ENCODE measurements at places on chromosomes 4 and X.

- DNase-seq = no peak
Observed at GRCh38 chr4:111492496-111492895, 652.8 kb upstream of the FAM241A start.

GRCh38 chr4:1137850-1138249 is 24.5 kb upstream of the RNF212 start:
- no peak for DNase-seq

- DNase-seq = no peak
Observed at GRCh38 chr4:41640906-41641305, 102.9 kb downstream of the LIMCH1 start.

GRCh38 chrX:111047575-111047974 is 48.4 kb upstream of the PAK3 start:
- no peak for DNase-seq

DNA sequence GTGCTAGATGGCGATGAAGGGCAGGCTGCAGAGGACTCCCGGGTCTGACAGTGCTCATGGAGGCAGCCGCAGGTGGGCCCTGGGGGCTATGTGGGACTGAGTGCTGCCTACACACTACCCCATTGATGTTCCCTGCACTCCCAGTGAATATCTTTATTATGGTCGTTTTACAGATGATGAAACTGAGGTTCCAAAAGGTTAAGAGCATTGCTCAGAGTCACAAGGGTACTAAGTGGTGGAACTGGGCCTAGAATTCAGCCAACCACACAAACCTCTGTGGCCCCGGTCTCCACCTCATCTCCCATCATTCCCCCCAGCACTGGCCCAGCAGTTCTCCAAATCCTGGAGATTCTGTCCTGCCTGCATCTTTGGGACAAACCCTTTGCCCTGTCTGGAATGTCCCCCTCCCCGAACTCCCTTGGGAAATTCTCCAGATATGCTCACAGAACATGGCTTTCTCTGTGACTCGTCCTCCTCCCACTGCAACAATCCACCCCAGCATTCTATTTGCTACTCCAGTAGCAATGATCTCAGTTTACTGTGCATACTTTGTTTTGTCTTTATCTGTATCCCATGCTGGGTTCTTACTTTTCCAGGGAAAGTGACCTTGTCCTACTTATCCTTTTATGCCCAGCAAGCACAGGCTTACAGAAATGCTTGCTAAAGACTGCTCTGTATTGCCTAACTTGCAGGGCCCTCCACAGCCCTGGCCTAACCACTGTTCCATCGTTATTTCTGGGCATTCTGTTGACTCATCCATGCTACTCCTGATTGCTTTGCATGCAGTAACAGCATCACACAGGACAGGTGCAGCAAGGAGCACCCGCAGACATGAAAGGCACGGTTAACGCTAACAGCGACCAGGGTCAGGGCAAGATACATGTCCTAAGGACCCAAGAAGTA is 14.0 kb downstream of the PNMA6F start:
- DNase-seq = no peak

DNA sequence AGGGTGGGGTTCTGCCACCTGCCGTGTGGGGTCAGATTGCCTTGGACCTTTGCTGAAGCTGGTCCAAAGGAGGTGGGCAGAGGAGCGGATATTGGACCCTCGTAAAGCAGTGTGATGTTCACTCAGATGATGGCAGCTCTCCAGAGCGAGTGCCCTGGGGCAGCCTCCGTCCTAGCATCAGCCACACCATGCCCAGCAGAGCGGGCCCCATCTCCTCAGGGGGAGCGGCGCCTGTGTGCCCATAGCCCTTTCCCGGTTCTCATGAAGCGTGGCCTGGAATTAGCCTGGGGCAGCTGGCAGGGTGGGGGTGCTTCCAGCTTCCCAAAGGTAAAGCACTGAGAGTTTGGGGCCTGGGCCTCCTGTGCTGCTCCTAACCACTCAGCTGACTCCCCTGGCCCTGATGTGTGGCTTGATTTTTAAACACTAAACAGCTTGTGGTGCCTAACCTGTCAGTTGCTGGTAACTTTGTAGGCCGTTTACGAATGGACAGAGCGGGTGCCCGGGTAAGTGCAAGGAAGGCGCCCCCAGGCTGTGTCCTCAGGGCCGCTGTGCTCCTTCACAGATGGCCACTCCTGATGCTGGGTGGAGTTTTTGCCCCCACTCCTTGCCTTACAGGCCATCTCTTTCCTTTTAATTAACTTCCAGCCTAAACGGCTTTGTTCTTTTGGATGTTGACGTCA is 36.0 kb downstream of the NOP14 start:
- DNase-seq = no peak

DNA sequence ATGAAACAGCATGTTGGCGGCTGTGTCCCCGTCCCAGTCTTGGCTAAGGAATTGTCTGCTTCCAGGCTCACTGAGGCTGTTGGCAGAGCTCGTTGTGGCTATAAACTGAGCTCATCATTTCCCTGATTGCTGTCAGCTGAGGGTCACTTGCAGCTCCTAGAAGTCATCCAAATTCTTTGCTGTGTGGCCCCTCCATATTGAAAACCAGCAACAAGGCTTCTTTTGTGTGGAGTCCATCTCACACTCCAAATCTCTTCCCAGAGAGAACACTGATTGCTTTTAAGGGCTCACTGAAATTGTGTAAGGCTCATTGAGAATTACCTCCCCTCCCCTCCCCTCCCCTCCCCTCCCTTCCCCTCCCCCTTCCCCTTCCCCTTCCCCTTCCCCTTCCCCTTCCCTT is 23.3 kb downstream of the TBC1D14 start:
- no peak for DNase-seq

GRCh38 chr4:176825586-176825985 is 32.9 kb upstream of the VEGFC start:
- no peak for DNase-seq

- DNase-seq = peak; percentile 27
Observed at GRCh38 chr4:152536545-152537182, 772 bp upstream of the FBXW7 start.

- DNase-seq = peak; percentile 12
Observed at GRCh38 chr4:148164557-148164956, 277.7 kb downstream of the NR3C2 start.

DNA sequence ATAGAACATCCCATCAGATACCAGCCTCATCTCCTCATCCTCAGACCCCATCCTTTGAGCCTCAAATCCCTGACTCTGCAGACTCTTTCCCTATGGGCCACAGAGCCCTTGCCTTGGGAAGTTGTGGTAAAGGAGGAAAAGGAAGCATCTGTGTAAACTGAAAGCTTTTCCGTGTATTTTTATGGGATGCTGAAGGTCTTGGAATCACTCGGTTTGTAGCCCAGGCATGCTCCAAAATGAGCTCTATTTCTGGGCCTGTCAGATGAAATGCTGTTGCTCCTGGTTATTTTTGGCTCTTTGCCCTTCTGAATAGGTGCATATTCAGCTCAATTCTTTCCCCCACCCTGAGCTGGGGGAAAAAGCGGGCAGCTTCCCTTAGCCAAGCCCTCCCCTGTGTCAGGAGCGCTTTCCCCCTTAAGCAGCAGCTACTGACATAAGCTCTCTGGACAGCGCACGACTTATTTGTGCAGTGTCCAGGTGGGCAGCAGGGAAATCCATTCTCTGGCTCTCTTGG is 5.0 kb upstream of the SEL1L3 start:
- DNase-seq = no peak

GRCh38 chr4:102761296-102761701 is 531 bp upstream of the MANBA start:
- DNase-seq = no peak

- no peak for DNase-seq
Observed at GRCh38 chr4:53638919-53639318, 47.6 kb upstream of the LNX1 start.

GRCh38 chrX:150730719-150731118 is 37.5 kb downstream of the MTMR1 start:
- DNase-seq = no peak

GRCh38 chrX:121655276-121655675 is 607.9 kb downstream of the GLUD2 start:
- no peak for DNase-seq

- no peak for DNase-seq
Observed at GRCh38 chrX:65866146-65866545, 173.7 kb downstream of the VSIG4 start.

- DNase-seq = no peak
Observed at GRCh38 chrX:44596277-44596676, 53.6 kb upstream of the FUNDC1 start.

DNA sequence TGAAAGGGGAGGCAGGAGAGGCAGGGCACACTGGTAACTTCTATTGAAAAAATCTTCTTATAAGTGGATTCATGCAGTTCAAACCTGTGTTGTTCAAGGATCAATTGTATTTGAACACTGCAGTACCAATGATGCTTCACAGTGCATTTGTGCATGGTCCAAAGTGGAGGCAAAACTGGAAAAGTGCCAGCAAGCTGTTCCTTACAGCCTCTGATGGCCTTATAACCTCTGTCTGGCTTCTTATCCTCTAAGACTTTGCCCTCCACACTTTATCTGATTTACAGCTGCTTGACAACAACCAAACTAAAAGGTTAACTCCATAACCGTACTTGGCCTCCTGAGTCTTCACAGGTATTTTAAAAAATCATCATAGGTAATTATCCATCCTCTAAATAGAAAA is 40.4 kb downstream of the MAGEB17 start:
- no peak for DNase-seq

DNA sequence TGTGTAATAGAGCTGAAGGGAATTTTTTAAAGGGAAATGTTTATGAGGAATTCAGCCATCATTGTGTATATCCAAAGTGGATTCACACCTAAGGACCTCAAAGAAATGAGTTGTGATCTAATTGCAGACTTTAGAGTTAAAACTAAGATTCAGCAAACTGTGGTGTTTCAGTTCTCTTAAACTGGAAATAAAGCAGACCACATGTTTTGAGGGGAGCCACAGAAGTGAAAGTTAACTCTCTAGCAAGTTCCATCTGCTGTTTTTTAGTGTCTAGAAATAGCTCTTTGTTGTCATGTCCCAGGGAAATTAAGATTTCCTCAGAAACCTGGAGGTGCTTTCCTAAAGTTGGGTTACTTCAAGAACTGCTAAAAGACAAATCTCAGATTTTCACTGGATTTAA is 97.3 kb upstream of the DDX3X start:
- DNase-seq = no peak
